ENCODE measurements at places on chromosomes 12 and 14.
A peak's percentile ranks its signal among the peaks of the same experiment; 100 is the strongest.

DNA sequence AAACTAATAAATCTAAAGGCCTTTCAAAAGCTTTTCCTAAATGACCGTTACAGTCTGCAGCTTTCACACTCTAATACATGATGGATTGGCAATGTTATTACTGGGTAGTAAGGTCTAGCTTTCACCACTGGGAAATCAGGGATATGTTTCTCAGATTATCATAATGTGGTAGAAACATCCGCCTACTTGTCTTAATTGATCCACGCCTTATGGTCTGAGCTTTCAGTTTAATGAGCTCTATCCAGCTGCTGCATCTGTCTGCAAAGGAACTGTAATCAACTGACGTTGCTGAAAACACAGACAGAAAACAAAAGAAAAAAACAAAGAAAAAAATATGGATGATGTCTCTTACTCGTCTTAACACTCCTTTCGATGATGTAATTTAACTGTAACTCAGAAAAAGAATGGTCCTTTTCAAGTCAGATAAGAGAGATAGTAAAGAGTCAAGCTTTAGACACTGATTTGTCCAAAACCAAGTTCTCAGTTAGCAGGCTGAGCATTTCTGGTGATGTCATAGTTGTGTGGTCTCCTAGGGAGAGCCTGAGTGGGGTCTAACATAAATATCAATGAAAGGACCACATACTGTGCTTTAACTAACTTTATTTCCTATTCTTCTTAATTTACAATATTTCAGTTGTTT is 85.9 kb downstream of the C2CD5 start:
- no peak for DNase-seq

DNA sequence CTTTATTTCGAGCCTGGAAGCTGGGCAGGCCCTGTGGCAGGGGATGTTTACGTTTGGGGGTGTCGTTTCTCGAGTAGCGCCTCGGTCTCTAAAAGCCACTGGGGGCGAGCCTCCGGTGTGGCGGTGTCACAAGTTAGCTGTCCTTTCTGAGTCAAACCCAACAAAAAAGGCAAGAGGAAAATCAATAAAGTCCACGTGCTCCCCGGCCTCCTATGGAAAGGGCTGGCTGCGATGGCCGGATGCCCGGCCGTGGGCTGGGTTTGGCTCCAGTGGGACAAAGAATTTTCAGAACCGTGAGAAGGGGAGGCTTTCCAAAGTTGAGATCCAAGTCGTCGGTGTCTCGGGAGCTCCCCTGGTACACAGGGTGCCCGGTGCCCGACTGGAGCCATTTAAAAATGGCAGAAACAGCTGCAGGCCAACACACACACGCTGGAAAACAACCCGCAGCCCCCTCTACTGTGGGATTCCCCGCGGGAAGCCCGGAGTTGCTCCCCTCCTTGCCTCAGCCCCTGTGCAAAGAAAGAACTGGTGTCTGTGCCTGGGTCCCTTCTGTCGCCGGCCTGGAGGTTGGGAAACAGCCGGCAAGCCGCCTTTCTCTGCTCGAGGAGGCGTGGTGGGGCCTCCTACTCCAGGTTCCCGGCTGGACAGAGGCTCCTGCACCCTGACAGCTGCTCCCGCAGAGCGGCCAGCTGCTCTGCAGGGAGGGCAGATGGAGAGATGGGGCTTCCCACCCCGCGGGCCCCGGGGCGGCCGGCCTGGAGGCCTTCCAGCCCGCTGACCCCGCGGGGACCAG is 1.9 kb downstream of the BCL7A start:
- peak; percentile 81 for DNase-seq

GRCh38 chr12:29234965-29235626 is 86.0 kb downstream of the FAR2 start:
- no peak for DNase-seq

DNA sequence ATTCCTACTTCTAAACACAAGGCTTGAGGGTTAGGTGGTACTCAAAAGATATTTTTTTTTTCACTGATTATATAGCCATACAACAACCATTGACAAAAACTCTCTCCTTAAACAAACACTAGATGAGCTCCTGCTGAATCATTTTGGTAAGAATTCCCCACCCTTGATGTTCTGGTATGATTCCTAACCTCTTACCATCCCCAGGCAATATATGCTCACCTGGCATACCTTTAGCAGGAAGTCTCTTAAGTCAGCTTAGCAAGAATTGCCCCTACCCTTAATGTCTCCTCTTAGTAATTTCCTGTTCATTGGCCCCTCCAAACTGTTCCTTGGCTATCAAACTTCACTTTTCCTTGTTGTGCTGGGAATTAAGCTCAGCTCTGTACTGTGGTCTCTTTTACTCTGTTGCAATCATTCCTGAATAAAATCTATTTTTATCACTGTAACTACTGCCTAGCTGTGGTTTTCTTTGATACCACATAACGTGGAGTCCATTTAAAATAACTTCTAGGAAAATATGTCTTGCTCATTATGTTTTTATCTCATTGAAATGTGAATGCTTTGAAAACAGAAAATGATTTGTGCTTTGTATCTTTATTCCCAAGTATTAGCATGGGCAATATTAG is 712.6 kb downstream of the SLC16A7 start:
- no peak for DNase-seq

- DNase-seq, result no peak
Measured at GRCh38 chr12:1865284-1865866, 45.0 kb downstream of the LRTM2 start.
